Breast epithelium (tissue), 4 donors: ENCODE measurements at places on chromosomes 11 and 22. TPM values are rescaled to one million over a fixed set of nuclear protein-coding genes. Genes with fewer than 3 reads are reported as not detected.

OR51I1 gene
- 0.44 TPM for total RNA-seq

KRTAP5-8 gene
- not detected for total RNA-seq

- no peak for DNase-seq
Measured at GRCh38 chr11:113504586-113504985, 29.4 kb upstream of the DRD2 start.

MOV10L1 gene
- 0.44 TPM for total RNA-seq

GRCh38 chr11:11780858-11781257 lies 60.9 kb upstream of the USP47 start:
- no peak for DNase-seq

DNA sequence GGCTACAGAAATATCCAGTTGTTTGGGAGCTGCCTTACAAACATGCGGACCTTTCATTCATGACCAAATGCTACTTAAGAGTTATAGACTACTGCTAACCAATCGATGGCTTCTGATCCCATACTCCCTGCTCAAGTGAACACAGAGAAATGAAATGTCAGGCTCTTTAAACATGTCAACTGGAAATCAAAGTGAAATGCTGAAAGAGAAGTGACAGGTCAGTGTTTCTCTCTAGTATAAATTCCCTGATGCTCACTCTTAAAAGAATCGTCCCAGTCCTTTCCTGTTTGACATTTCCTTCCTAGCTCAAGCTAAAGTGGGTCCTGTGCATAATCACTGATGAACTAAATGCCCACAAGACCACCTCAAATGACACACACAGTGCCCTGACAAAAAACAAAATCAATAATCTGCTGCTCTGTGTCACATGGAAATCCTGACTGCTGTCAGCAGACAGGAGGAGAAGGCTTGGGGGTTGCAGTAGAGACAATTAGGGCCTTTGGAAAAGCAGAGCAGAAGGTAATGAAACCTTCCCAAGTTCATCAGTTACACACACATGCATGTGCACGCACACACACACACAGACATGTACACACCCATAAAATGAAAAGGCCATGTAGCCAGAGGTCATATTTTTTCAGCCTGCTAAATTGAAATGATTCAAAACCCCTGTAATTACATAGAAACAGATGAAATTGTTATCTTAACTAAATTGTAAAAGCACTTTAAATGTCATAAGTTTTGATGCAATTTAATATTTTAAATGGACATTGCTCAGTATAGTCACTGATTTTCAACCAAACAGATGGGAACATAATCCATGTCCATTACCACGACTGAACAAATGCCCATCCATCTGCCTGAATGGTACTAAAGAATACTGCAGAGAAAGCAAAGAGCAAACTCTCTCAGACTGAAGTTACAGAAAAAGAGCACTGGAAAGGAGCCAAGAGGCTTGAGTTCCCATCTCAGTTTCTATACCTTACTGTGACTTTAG lies 330.7 kb downstream of the TTC28 start:
- no peak for DNase-seq

GRCh38 chr11:77205467-77206263 lies 77.6 kb downstream of the MYO7A start:
- no peak for DNase-seq
